ENCODE measurements at places on chromosomes 7 and 10.

- DNase-seq: no peak
These were observed 6.4 kb downstream of the MAFK start for GRCh38 chr7:1536743-1537534.

DNA sequence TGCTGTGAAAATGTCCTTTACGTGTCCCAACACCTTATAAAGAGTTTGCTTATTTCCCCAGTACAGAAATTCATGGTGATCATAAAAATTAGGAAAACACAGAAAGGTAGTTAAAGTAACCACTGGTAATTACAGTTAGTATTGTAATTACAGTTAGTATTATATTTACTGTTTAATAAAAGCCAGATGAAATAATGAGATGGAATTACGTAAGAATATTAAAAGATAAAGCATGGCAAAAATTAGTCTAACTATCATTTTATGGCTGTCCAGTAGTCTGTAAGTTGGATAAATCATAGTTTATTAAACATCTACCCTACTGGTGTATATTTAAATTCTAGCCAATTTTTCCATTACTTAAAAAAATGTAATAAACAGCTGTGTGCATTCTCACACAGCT lies 638.8 kb downstream of the ACTR3B start:
- no peak for DNase-seq

- no peak for DNase-seq
These were observed 75.3 kb downstream of the C10orf90 start for GRCh38 chr10:126595160-126595559.

DNA sequence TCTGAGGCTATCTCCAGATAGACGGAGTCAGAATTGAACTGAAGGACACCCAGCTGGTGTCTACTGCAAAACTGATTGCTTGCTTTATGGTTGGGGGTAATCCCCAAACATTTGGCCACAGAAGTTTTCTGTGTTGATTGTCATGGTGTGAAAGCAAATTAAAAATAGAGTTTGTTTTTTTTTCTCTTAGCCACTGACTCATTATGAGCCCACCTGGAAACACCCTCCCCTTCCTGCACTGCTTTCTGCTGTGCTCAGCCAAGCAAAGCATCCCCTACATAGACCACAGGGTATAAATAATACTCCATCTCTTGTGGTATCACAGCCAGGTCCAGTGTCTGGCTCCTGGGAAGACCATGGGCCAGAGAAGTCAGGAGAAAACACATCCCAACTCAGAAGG lies 6.5 kb upstream of the VWC2 start:
- DNase-seq: no peak

GRCh38 chr7:55325371-55325792 lies 39.8 kb upstream of the LANCL2 start:
- DNase-seq: no peak

DNA sequence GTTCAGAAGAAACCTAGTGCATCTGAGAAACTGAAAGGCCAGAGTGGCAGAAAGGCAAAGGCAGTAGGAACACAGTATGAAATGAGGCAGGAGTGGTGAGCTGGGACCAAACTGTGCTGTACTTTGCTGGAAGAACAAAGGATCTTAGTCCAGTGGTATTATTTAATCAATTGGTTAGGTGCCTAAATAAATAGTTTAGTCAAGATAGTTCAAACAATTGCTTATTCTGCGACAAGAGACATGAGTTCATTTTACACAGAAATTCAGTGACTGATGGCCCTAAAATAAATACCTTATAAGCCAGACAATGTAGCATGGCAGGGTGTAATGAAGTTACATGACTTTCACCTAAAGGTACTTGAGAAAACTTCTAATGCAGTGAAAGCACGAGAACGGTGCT lies 181.8 kb upstream of the LRRN3 start:
- no peak for DNase-seq

DNA sequence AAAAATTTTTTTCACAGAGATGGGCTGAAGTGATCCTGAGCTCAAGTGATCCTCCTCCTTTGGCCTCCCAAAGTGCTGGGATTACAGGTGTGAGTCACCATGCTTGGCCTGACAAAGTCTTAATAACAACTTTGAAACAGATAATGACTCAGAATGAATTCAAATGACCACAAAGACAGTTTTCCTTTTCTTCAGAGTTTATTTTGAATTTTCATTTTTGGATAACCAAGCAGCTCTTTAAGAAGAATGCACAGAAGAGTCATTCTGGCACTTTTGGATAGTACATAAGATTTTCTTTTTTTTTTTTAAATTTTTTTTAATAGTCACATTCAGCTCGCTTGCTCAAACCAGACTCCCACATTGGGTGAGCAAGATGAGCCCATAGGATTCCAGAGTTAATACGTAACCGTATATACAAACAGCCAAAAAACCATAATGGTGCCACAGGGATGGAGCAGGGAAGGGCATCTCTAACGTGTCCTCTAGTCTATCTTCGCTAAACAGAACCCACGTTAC lies 43.0 kb upstream of the NMT2 start:
- no peak for DNase-seq

DNA sequence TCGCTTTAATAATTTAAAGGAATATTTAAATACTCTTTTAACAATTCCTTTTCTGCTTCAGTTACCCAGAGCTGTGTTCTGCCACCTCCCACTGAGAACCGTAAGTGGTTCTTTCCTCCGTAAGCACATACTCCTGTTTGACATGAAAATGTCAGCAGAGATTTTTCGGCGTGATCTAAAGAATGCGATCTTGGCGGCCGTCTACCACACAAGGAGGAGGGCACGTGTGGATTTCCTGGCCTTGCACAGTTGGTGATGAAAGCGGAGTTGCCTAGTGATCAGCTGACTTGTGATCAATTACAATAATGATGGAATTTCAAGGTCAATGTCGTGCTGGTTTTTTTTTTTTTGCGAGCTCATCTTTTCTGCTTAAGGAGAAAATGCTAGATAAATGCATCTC lies 35.6 kb upstream of the INSIG1 start:
- DNase-seq: no peak

GRCh38 chr10:76317078-76317477 lies 885.7 kb downstream of the LRMDA start:
- no peak for DNase-seq

- no peak for DNase-seq
These were observed 937.1 kb downstream of the CNTNAP2 start for GRCh38 chr7:147053746-147054145.

- no peak for DNase-seq
These were observed 45.6 kb downstream of the BMPR1A start for GRCh38 chr10:86801995-86802394.
